ENCODE measurements at places on chromosomes 7 and 10.

GRCh38 chr10:96339956-96340904 lies 18.6 kb downstream of the OPALIN start:
- peak; percentile 82 for DNase-seq

GRCh38 chr7:33760834-33761233 lies 144.5 kb upstream of the BMPER start:
- DNase-seq: peak; percentile 11

DNA sequence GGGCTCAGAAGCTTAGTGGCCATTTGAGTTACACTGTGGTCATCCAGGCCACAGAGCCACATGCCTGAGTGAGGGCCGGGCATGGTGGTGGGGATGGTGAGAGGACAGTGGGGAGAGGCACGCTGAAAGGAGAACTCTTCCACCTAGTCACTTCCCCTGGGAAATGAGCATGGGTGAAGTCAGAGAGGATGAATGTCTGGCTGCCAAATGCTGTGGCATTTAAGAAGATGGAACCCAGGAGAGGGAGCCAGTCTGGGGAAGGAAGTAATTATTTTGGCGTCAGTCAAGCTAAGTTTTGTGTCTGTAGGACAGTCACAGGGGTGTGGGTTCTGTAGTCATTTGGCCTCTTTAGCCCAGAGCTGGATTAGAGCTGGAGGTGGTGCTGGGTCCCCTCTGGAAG lies 86.0 kb upstream of the PODXL start:
- no peak for DNase-seq

GRCh38 chr7:36929791-36930190 lies 205.5 kb upstream of the AOAH start:
- no peak for DNase-seq

- no peak for DNase-seq
Observed at GRCh38 chr7:68147614-68148238, 1151.1 kb downstream of the TYW1 start.

DNA sequence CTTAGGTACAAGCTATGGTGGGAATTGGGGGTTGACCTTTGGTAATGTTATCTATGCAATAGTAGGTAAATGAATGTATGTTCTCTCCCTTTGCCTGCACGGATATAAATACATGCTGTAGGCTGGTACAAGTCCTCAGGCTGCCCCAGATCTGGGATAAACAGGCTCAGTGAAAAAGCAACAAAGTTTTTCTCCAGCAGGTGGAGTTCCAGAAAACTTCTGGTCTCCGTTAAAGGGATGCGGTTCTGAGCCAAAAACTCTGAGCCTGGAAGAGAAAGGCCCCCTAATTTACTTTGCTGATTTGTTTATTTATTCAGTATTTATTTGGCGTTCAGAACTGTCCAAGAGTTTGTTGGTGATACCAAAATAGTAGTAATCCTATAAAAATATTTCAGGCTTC lies 204.7 kb downstream of the ADRA2A start:
- no peak for DNase-seq

GRCh38 chr10:71533936-71534335 lies 137.2 kb downstream of the CDH23 start:
- DNase-seq: no peak

GRCh38 chr7:154853727-154854095 lies 149.2 kb downstream of the PAXIP1 start:
- peak; percentile 2 for DNase-seq

DNA sequence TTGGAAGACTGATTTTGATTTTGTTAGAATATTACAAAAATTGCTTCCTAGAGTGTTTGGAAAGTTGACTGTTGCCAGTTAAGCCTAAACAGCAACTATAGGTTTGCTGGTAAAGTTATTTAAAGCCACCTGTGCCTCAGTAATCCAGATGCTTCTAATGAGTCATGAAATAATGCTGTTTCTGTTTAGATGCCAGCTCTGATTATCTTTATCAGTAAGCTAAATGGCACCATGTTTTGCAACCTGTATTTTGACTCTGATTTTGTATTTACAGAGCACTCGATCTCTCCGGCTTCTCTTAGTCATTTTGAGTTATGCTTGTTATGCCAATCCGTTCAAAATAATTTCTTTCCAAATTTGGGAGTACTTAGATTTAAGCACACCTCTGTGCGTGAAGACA lies 366.1 kb downstream of the EXOC4 start:
- no peak for DNase-seq

DNA sequence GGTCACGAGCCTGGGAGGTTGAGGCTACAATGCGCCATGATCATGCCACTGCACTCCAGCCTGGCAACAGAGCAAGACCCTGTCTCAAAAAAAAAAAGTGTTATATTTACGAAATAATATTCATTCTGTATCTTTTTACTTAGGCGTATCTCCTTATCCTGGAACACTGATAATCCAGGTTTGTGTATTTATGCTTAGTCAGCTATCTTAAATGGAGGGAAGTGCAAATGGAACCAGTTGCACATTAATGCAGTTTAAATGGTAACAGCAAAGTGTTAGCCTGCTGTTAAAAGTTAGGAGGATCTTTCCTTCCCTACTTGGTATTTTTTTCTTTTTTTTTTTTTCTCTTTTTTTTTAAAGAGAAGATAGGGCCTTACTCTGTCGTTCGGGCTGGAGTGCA lies 36.0 kb upstream of the RBM20 start:
- no peak for DNase-seq

GRCh38 chr10:102781090-102781920 lies 37.6 kb downstream of the WBP1L start:
- DNase-seq: no peak

DNA sequence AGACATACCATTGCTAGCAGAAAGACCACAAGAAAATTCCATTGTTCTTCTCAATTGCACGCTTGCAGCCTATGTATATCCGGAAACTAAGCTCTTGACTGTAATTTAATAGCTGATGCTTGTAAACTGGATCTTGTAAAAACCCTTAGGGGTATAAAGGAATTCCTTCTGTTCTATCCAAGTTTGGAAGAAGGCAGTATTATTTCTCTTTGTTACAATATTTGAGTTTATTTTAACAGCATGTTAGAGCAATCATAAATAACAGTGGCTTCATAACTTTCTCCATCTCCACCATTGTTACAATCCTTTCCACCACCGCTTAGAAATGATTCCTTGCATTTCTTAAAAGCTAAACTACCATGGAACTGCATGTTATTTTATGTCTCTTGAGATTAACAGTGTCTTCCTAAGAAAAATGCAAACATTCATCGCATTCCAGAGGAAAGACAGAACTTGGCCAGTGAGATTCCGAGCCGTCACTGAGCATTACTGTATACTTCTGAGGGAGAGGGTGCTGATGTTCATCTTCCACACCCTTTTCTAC lies 92.5 kb downstream of the TRIL start:
- DNase-seq: no peak

DNA sequence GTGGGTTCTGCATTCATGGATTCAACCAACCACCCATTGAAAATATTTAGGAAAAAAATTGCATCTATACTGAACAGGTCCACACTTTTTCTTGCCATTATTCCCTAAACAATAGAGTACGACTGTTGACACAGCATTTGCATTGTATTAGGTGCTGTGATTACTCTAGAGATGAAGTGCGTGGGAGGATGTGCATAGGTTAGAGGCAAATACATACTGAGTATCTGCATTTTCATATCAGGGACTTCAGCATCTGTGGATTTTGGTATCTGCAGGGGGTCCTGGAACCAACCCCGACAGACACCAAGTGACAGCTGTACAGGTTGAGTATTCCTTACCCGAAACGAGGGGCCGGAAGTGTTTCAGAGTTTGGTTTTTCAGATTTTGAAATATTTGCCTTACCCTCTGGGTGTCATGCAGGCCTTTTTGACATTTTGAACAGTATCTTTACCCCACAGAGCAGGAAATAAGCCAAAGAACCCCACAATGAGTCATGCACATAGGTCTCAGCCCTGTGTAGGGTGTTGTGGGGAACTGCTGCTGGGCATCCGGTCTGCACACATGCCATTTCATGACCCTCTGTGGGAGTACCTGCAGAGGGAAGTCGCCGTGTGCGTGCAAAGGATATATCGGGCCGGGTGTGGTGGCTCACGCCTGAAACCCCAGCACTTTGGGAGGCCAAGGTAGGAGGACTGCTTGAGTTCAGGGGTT lies 14.5 kb downstream of the NUDT5 start:
- peak; percentile 57 for DNase-seq

GRCh38 chr7:118836933-118837332 lies 612.4 kb downstream of the ANKRD7 start:
- DNase-seq: no peak

GRCh38 chr10:22552888-22553378 lies 161.4 kb downstream of the PIP4K2A start:
- DNase-seq: no peak

- no peak for DNase-seq
Observed at GRCh38 chr7:1360521-1360971, 98.7 kb downstream of the MICALL2 start.

DNA sequence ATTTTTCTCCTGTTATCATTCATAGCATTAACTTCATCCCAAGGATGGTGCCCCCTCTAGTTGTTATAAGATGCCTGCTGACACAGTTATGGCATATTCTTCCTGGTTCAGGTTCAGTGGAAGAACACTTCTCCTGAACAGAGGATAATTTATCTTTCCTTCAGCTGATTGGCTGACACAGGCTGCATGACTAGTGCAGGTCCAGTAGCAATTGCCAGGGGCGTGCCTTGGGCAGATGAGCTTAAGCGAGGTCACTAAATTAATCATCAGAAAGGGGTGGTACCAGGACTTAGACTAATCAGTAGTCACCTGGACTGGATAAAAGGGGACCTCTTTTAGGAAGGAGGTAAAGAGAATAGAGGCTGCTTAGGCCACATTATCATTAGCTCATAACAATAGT lies 42.3 kb downstream of the BZW2 start:
- DNase-seq: no peak

- peak; percentile 36 for DNase-seq
Observed at GRCh38 chr7:37065779-37066271, 341.5 kb upstream of the AOAH start.
